ENCODE measurements at places on chromosomes 16 and 17.
A peak's percentile ranks its signal among the peaks of the same experiment; 100 is the strongest.

GRCh38 chr17:74233937-74234336, 20.6 kb downstream of the TTYH2 start:
- no peak for DNase-seq

- no peak for DNase-seq
Measured at GRCh38 chr17:63181856-63182255, 215.8 kb downstream of the TANC2 start.

GRCh38 chr17:28661635-28662526, at the start of the genes SDF2 and SUPT6H:
Gene SDF2 (minus strand): TSS chr17:28661906. CDS start chr17:28661876, 30 bp downstream.
Gene SUPT6H (plus strand): TSS chr17:28662205. CDS start chr17:28673402, 11,197 bp downstream.
- peak; percentile 94 for DNase-seq

GRCh38 chr17:79041723-79042420, 17.9 kb downstream of the C1QTNF1 start:
- no peak for DNase-seq

GRCh38 chr16:29696881-29697331, 17.9 kb downstream of the QPRT start:
- DNase-seq: no peak

DNA sequence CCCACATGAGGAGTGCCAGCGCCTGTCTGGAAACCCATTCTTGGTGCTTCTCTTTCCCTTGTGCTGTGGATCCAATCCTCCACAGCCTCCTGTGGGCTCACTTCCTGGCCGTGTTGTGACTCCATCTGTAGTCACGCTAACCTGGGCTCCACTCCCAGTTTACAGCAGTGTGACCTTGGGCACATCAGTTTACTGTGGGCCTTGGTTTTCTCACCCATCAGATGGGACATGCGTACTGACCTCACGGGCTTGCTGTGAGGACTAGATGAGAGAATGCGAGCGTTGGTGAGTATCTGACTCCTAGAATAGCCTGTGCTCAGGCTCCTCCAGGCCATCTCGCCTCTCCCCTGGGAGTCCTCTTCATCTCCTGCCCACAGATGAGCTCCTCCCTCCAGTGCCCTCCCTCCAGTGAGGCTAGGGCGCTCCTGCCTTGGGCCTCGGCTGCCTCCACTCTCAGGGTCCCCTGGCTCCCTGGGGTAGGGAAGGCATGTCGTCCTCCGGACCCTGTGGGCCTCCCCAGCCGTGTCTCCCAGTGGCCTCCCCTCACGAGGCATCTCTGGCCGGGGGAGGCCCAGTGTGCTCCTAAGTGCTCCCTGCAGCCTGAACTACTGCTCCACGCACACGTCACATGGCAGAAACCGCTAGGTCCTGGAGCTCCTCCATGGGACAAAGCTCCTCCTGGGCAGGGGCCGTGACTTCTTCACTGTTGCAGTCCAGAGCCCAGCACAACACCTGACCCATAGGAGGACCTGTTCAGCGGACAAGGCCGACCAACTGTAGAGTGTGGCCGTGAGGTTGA, 5.2 kb upstream of the FOXJ1 start:
- no peak for DNase-seq

GRCh38 chr17:64447526-64447925, 1.4 kb upstream of the MILR1 start:
- DNase-seq: no peak

GRCh38 chr17:17693253-17694168, 12.3 kb downstream of the RAI1 start:
- DNase-seq: no peak

- no peak for DNase-seq
Measured at GRCh38 chr16:3774156-3774767, 56.9 kb upstream of the TRAP1 start.

DNA sequence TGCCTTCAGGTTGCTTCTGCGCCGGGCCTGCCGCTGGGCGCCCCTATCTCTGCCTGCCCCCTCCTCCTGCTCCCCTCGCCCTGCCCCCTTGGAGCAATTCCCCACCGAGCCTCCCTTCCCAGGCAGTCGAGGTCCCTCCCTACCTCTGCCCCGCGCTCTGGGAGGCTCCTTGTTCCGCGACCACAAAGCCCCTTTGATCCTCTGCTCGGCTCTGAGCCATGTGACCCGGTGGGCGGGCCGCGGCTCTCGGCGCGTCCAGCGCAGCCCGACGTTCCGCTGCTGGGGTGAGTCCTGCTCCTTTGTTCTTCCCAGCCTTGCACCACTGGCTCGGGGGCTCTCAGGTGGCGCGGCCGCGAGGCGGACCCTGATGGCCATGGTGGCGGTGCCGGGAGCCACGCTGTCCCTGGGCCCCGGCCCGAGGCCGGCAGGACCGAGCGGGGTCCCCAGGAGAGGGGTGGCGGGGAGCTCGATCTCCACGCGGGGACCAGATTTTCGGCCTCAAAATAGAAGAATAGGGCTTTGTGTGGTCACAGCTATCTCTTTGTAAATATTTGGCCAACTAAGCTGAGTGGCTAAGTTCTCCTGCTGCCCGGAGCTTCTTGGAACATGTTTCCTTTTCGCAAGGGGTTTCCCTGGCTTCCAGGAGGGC, 310.6 kb downstream of the SEC14L1 start:
- peak; percentile 61 for DNase-seq

GRCh38 chr16:22139732-22140131, 22.6 kb upstream of the SDR42E2 start:
- no peak for DNase-seq

DNA sequence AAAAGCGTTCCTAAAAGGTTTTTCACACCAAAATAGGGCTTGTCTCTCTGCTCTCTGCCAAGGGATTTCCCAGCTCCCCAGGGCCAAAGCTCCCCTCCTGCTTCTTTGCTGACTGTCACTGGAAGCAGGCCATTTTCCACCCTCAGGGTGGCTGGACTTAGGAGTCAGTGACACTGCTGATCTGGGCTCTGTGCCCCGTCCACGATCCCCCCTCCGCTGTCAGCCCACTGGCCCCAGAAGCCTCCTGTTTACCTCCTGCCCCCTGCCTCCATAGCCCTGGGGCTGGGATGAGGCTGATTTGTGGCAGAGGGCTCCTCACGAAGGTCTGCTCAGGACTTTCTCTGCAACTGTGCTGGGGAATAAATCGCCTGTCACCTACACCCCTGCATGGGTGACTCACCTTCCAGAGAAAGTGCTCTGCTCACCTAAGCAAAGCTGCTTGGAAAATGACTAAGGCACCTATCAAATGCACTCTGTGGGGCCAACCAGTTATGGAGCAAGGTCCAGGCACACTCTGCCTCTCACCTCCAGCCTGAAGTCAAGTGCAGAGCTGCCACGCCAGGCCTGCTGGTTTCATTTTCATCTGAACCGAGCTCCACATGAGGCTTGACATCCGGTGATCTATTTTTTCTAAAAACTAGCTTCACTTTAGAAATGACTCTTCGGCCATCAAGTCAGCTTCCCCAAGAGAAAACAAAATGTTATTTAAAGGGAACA, 4.9 kb downstream of the MAP3K14 start:
- peak; percentile 52 for DNase-seq

DNA sequence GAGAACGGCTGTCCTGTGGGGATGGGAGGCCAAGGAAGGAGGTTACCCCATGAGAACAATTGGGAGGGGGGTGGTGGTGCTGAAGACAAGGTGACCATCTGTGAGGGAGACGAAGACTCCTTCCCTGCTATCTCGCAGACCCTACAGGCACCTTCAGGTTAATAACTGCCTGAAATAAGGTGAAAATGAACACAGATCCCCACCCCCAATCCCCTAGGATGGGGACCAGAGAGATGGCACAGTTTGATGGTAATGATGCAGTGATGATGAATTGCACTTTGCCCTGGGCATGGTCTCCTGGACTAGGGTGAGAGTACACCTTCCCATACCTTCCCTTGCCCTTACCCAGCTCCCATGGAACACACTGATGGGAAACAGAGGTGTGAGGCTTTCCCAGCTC, 1.4 kb upstream of the NAE1 start:
- no peak for DNase-seq

- peak; percentile 17 for DNase-seq
Measured at GRCh38 chr16:12573730-12574383, 229.8 kb downstream of the CPPED1 start.

DNA sequence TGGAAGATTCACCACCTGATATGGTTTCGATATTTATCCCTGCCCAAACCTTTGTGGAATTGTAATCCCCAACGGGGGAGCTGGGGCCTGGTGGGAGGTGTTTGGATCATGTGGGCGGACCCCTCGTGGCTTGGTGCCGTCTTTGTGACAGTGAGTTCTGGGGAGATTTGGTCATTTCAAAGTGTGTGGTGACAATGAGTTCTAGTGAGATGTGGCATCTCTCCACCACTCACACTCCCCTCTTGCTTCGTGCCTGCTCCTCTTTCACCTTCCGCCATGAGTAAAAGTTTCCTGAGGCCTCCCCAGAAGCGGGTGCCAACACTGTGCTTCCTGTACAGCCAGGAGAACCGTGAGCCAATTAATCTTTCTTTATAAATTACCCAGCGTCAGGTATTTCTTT, 9.7 kb downstream of the CCDC57 start:
- no peak for DNase-seq

- DNase-seq: no peak
Measured at GRCh38 chr16:85541980-85542900, 70.9 kb upstream of the GSE1 start.

DNA sequence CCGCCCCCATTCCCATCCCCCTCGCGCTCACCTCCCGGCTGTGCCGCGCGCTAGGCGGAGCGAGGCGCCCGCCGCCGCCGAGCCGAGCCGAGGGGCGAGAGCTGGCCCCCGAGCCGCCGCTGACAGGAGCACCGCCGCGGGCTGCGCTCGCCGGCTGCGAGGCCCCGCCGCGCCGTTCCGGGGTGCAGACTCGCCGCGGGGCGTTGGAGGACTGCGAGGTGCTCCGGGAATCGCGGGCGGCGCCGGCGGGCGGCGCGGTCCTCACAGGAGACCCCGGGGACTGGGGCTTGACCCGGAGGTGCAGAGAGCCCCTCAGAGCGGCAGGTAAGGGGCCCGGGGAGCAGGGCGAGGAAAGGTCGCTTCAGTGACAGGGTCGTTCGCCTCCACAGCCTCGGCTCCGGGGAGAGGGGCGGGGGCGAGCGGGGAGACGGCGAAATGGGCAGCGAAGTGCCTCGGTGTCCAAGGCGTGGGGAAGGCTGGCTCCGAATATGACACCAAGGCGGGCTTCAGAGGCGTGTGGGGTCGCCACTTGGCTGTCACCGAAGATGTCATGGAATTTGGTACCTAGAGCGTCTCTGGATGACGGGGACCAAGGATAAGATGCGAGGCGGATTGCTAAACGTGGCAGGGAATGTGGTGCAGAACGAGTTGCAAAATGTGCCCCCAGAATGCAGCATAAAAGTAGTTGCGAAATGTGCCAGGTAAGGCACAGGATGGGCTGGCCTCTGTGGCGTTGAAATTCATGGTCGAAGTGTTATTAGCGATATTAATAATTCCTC, 580 bp downstream of the TANC2 start:
- DNase-seq: no peak

DNA sequence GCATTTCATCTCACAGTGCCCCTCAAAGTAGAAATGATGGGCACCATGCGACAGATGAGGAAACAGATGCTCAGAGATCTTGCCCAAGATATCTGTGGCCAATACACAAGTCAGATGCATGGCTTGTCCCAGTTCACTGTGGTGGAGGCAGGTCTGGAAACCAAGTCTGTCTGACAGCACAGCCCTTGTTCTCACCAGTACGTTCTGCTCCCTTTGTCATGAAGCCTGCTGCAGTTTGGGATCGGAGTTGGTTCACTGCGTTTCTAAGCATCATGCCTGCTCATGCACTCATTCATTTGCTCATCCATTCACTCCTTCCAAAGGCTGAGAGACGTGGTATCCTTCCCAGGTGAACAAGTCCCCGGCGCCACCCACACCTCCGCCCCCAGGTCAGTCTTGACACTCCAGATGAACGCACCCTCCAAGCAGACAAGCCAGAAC, 27.2 kb upstream of the MEAK7 start:
- no peak for DNase-seq

DNA sequence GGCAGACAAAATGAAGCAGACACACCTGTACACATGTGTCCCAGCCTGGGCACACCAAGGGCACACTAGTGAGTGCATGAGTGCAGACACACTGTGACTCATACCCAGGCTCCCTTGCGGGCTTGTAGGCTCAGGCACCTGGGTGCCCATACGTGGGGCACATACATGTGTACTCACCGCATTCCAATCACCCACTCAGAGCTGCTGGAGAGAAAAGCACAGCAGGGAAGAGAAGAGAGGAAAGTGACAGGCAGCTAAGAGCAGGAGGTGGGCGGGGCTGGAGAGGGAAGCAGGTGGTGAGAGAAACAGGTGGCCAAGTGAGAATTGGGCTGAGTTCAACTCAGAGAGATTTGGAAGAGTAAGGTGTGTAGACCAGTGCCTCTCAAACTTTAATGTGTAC, 54.0 kb downstream of the TMEM132E start:
- no peak for DNase-seq

GRCh38 chr16:78720416-78720815, 621.0 kb downstream of the WWOX start:
- DNase-seq: no peak

GRCh38 chr17:37191219-37191618, 184.6 kb upstream of the C17orf78 start:
- no peak for DNase-seq

- DNase-seq: no peak
Measured at GRCh38 chr16:28259781-28260150, 32.6 kb upstream of the SBK1 start.

- DNase-seq: no peak
Measured at GRCh38 chr17:47633996-47634395, 15.7 kb upstream of the KPNB1 start.

- no peak for DNase-seq
Measured at GRCh38 chr17:45854209-45854608, 9.5 kb downstream of the SPPL2C start.

GRCh38 chr16:13307255-13307654, 405.9 kb downstream of the SHISA9 start:
- no peak for DNase-seq

DNA sequence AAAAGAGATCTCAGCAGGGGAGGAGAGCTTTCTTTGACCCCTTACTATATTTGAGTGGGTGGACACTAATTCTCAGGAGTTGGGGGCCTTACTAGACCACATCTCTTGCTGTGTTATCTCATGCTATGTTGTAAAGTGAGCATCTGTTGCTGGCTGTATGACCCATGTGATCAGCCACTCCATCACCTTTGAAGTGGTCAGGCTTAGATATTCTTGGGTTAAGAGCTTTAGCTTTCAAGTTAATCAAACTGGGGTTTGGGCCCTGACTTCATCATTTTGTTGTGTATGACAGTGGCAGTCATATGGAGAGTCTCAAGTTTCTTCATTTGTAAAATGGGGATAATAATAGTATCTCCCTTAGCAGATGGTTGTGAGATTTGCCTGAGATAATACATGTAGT, 201.1 kb downstream of the FTO start:
- no peak for DNase-seq

DNA sequence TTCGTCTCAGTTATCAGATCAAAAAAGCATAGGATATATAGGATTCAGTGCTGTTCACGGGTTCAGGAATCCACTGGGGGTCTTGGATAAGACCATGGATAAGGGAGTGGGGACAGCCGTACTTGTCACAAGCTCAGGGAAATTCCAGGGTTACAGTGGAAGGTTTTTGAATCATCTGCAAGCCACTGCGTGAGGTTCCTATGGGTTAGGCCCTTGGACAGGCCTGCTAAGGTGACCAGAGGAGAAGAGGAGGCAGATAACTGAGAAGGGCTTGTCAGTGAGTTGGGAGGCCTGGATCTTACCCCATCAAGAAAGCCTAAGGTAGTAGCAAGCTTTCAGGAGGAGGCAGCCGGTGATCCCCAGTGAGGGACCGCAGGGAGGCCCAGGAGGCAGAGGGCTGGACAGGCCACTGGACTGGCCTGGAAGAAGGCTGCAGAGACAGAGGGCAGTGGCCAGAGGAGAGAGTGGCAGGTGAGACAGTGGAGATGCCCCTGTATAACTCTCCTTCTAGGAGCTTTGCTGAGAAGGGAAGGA, 27.3 kb downstream of the NGFR start:
- no peak for DNase-seq

GRCh38 chr16:397135-397661, at the start of gene NME4:
Gene NME4 (plus strand): TSS chr16:397199. CDS start chr16:397223, 24 bp downstream.
- no peak for DNase-seq

GRCh38 chr17:7502987-7503386, 18.8 kb downstream of the POLR2A start:
- DNase-seq: no peak

Measured in effector memory CD8-positive, alpha-beta T cell (primary cell).